Activated naive CD4-positive, alpha-beta T cell treated with anti-CD3 and anti-CD28 coated beads for 36 hours (primary cell): ENCODE measurements at places on chromosomes 12 and 14.

- no peak for DNase-seq
Measured at GRCh38 chr12:105419606-105420005, 89.1 kb downstream of the C12orf75 start.

- DNase-seq: no peak
Measured at GRCh38 chr12:111757361-111758119, 9.2 kb upstream of the ALDH2 start.

DNA sequence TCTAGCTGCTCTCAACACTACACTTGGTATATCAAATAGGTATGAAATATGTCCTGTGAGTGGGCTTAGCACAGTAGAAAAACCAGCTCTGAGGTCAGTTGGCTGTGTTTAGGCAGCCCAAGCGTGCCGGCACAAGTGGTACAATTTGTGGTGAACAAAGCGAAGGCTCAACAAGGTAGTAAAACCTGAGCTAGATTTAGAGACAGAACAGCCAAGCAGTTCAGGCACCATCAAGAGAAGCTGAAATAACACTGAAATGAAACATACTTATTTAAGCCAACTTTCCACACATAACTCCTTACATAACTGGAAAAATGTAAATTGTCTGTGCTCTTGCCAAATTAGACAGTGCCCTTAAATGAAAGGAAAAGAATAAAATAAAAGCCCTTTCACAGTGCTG lies 596.8 kb upstream of the FBXO33 start:
- no peak for DNase-seq

DNA sequence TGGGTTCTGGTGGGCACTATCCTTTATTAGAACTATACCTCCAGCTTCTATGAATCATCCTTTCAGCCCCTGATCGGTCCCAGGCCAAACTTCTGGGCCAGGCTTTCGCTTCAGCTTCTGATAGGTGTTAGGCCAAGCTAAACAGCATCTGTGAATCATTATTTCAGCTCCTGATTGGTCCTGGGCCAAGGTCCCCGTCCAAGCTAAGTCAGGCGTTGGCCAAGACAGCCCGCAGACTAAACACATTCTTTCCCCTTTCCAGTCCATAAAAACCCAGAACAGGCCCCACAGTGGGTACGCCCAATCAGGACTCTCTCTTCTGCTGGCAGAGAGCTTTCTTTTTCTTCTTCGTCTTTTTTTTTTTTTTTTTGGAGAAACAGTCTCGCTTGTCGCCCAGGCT lies 1808.9 kb upstream of the SEL1L start:
- DNase-seq: no peak

DNA sequence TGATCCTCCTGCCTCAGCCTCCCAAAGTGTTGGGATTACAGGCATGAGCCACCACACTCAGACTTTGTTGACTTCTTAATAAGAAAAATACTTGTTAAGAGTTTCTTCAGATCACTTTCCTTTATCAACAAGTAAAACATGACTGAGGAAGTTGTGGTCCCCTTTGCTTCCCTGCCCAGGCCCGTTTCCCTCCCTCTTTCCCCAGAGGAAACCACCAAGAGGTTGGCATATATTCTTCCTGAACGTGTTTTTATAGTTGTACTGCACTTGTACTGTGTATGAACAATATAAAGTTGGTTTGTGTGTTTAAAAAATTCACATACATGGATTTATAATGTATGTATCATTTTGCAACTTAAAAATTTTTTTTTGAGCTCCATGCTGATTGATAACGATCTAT lies 28.4 kb downstream of the PTPN11 start:
- DNase-seq: no peak

GRCh38 chr14:74919421-74920165 lies 3.5 kb downstream of the RPS6KL1 start:
- DNase-seq: no peak

DNA sequence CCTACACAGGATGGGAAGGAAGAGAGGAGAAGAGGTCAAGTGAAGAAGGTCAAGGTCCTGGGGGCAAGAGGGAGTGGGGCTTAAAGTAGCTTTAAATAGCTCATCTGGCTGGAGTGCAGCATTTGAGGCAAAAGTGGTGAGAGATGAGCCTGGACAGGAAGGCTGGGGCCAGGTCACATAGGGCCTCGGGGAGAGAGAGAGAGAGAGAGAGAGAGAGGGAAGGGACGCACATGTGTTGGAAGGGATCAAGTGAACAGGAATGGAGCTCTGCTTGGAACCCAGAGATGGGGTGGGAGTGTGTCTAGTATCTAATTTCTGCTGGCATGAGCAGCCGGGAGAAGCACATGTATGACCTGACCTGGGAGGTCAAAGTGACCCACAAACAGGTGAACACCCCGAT lies 407.5 kb downstream of the MED13L start:
- no peak for DNase-seq
